DMS153 (cell line): ENCODE measurements at places on chromosomes 2 and 18.

DNA sequence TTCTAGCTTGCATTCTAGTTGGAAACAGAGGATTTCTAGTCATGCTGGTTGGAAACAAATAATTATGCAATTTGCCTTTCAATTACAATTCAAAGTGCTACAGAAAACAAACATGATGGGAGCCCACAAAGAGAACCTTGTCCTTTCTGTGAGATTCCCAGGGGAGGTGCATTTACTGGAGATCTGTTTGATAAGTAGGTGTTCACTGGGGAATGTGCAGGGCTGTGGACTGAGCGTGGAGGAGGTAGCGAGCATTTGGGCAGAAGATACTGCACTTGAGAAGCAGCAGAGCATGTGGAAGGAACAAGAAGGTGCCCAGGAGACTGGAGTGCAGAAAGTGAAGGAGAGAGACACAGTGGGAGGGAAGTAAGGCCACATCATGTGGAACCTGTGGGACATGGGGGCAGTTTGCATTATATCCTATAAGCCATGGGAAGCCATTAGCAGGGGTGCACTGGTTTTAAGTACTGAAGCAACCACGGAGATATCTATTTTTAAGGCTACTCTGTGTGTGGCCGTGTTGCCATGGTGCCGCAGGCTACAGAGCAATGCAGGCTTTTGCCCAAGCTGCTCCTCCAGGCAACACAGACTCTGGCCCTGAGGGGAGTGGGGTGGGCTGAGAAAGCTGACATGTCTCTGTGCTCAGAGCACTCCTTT lies 154.0 kb downstream of the ANTXR1 start:
- DNase-seq, result no peak

DNA sequence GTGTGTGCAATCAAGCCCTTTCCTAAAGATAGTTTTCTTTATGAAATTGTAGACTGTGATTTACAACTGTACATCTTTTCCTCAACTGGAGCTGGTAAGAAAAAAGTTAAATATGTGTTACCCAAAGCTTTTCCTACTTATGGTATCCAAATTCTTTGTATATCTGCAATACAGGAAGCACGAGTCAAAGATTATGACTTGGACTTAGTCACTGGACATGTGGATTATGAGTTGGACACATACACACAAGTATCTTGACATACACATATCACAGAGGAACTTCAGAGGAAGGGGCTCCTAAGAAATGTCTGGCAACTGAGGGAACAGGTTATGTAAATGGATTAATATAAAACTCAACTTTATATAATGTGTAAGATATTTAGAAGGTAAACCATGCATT lies 35.2 kb downstream of the PRELID3A start:
- DNase-seq, result no peak

- peak; percentile 91 for DNase-seq
Measured at GRCh38 chr2:176157499-176158185, 535 bp downstream of the HOXD3 start.

DNA sequence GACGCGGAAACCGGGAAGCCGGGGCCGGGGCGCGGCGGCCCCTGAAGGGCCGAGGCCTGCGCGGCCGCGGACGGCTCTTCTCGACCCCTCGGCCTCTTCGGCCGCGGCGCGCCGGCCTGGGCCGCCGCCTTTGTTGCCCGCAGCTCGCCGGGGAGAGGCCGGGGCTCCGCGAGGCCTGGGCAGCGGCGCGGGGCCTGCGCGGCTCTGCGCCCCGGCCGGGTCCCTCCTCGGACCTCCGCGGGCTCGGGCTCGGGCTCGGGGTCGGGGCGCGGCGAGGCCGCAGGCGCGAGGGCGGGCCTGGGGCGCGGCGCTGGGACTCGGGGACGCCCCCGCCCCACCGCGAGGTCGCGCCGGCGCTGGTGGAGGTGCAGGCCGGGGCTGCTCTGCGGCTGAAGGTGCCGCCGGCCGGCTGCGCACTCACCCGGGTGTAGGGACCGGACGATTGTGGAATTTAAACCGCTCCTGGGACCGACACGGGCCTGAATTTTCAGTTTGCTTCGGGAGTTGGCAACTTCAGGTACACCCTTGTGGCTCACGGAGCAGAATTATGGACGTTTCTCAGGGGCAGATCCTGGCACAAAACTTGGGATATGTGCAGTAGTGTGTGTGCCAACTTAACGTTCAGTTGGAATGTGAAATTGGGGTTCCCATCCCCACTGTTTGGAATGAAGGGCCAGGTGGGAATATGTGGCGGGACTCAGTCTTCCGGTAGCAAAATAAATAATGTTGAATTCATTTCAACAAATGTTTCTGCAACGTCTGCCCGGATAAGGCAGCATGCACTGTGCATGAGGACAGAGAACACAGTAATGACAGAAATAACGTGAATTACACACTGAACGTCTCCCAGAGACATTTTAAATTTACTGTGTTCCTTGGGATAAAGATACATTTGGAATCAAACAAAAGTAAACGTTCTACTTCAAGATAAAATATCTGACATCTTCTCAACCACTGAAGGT lies 787 bp downstream of the SOCS6 start:
- no peak for DNase-seq

DNA sequence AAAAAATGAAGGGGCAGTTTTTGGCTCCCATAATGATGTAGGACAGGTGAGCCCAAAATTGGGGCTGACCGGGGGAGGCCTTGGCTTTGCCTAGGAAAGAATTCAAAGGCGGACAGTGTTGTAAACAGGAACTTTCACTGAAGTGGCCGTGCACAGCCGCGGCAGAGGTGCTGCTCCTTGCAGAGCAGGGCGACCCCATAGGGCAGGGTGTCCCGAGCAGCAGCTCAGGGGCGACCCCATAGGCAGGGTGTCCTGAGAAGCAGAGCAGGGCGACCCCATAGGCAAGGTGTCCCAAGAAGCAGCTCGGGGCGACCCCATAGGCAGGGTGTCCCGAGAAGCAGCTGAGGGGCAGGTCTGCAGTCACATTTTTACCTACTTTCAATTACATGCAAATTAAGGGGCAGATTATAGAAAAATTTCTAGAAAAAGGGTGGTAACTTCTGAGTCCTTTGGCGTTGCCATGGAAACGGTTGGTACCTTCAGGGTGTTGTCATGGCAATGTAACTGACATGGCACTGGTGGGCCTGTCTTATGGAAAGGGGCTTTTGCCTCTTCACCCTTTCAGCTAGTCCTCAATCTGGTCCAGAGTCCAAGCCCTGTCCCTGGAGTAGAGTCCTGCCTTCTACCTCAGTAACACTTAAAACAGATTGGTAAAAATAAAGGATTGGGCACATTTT lies 134.5 kb downstream of the FBXO15 start:
- no peak for DNase-seq

GRCh38 chr2:21022792-21023367 lies 21.0 kb downstream of the APOB start:
- DNase-seq, result no peak
